Mucosa of descending colon (tissue), 3 donors: ENCODE measurements at places on chromosomes 6 and 20.

DNA sequence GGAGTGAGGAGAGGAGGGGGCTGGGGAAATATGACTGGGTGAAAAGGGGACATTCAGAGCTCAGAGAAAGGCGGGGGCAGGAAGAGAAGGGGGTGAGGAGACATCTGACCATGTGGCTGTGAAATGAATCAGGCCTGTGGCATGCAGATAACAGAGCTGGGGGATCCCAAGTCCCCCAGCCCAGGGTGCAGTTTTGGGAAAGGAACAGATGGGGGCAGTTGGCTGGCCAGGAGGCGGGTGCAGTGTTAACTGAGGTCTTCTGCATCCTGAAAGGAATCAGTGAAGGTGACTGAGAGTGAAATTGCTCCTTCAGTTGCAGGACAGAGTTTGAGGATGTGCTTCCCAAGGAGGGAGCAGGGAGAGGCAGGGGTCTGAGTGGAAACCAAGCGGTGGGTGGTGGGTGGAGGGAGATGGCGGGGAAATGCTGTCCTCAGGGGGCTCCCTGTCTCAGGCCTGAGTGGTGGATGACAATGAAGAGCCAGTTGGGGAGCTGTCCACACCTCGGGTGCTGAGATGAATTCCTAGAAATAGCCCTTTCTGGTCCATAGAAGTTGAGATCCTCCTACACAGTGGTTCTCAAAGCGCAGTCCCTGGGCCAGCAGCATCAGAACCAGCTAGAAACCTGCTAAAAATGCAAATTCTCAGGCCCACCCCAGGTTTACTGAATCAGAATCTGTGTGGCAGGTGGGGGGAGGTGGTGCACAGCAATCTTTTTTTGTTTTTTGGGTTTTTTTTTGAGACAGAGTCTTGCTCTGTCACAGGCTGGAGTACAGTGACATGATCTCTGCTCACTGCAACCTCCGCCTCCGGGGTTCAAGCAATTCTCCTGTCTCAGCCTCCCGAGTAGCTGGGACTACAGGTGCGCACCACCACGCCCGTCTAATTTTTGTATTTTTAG, 26.0 kb upstream of the CCDC167 start:
- DNase-seq = no peak

DNA sequence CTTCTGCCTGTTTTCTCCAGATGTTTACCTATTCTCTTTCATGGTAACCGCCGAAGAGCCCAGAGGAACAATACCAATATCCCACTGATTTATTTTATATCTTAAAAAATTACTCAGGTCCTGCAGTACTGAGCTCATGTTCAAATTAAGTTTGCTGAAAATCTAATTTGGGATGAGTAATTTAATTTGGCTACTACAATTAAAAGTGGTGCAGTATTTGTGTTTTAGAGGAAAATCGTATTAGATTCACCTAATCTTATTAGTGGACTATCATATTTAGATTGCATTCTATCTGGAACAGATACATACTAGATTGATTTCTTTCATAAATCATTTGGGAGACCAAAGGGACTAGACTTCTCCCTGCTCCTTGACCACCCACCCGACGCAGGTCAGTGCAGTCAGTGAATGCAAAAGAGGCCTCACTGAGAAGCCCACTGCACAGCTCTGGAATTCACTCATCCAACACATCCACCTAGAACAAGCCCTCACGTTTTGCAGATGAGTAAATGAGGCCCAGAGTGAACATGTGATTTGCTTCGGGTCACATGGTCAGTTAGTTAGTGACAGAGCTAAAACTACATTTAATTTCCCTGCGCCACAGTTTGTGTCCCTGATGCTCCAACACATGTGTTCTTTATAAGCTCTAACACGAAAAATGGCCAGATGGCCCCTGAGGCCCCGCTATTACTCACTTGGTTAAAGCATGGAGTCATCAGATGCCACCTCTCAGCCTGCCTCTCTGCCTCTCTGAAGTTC, 101.8 kb downstream of the TRERF1 start:
- DNase-seq = no peak

DNA sequence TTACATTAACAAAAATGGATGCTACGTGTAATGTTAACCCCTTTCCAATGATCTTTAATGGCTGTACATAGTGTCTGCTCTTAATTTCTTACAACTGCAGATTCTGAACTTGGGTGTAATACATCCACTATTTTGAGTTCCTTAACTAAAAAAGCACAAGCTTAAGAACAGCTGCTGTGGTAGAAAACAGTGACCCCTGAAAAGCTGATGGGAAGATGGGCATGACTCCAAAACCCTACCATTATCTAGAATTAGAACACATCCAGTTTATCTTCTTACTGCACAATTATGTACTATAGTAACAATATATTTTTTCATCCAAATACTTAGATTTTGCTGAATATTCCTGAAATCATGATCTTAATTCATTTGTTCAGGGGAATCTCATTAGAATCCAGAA, 49.3 kb downstream of the LYRM4 start:
- no peak for DNase-seq

GRCh38 chr6:134882426-134883038, 67.4 kb downstream of the ALDH8A1 start:
- DNase-seq = peak; percentile 80

DNA sequence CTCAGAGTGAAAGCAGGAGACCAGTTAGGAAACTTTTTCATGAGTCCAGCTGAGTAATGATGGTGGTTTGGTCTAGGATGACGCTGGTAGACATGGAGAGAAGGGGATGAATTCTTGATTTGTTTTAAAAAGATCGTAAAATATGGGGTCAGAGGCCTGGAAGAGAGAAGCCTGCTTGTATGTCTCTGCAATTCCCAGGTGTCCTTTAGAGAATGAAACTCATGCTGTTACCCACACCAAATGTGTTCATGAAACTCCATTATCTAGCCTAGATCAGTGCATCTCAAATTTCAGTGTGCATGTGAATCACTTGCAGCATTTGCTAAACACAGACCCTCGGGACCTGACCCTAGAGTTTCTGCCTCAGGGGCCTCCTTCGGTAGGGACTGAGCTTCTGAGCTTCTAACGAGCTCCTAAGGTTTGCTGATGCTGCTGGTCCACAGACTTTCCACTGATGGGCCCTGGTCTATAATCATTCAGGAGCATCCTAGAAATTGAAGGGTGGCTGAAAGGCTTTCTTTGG, 302.0 kb upstream of the PLCB4 start:
- DNase-seq = no peak

DNA sequence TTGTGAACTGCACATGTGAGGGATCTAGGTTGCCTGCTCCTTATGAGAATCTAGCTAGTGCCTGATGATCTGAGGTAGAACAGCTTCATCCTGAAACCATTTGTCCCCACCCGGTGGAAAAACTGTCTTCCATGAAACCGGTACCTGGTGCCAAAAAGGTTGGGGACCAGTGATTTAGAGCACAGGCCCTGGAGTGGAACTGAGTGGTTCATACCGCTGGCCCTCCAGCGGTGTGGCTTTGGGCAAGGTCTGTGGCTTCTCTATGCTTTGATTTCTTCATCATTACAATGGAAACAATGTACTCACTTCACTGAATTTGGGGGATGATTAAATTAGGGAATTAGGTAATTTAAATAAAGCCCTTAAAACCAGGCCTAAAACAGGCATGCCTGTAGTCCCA, 36.3 kb downstream of the CD164 start:
- no peak for DNase-seq

DNA sequence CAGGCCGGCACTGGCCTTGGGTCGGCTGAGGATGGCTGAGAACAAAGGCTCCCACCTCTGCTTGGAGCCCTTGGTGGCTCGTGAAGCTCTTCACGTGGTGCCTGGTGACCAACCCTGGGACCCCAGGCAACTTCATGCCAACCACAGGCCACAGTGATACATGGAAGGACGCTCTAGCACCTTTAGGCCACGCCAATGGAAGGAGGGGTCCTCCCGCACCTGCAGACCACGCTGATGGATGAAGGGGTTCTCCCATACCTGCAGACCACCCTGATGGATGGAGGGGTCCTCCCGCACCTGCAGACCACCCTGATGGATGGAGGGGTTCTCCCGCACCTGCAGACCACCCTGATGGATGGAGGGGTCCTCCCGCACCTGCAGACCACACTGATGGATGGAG, 62.5 kb downstream of the ERMARD start:
- DNase-seq = no peak

DNA sequence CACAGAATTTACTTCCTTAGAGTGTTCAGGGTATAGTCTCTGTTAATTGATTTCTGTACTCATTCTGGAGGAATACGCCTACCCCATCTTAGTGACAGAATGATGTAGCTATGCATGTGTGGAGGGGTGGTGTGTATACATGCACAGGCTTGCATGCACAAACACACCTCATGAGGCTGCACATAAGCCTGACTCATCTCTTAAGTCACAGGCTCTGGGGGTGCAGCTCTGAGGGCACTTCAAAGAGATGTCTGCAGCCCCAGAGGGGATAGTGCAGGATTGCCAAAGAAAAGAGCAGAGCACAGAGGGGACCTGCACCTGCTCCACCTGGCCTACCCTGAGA, 24.6 kb downstream of the TBX18 start:
- no peak for DNase-seq

GRCh38 chr20:46182276-46183200, 64.4 kb downstream of the CD40 start:
- no peak for DNase-seq

GRCh38 chr6:79134699-79135474, 56.8 kb upstream of the PHIP start:
- no peak for DNase-seq

DNA sequence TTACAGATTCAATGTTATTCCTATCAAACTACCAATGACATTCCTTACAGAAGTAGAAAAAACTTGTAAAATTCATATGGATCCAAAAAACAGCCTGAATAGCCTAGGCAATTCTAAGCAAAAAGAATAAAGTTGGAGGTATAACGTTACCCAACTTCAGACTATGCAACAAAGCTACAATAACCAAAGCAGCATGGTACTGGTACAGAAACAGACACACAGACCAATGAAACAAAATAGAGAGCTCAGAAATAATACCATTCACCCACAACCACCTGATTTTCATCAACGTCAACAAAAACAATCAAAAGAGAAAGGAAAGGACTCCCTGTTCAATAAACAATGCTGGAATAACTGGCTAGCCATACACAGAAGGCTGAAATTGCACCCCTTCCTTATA, 17.2 kb upstream of the PLN start:
- DNase-seq = no peak

DNA sequence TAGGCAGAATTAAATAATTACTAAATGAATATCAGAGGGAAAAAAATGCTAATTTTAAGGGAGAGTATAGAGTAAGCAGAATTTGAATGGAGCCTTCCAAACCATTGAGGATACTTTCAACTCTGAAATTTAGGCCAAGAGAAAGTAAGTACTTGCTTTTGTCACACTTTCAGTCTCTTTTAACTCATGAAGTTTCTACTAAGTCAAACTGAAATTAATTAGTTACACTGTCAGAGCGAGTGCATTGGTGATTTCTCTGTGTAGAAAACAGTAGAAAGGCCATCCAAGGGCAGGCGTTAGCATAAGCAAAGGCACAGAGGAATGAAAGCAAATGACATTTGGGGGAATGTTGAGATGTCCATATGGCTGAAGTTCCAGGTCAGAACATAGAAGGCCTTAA, 92.9 kb downstream of the PLEKHG1 start:
- DNase-seq = no peak
